CD8-positive, alpha-beta T cell (primary cell): ENCODE measurements at places on chromosomes 11 and 22.

GRCh38 chr11:84022695-84023094, 736.5 kb upstream of the CCDC90B start:
- DNase-seq, result no peak

DNA sequence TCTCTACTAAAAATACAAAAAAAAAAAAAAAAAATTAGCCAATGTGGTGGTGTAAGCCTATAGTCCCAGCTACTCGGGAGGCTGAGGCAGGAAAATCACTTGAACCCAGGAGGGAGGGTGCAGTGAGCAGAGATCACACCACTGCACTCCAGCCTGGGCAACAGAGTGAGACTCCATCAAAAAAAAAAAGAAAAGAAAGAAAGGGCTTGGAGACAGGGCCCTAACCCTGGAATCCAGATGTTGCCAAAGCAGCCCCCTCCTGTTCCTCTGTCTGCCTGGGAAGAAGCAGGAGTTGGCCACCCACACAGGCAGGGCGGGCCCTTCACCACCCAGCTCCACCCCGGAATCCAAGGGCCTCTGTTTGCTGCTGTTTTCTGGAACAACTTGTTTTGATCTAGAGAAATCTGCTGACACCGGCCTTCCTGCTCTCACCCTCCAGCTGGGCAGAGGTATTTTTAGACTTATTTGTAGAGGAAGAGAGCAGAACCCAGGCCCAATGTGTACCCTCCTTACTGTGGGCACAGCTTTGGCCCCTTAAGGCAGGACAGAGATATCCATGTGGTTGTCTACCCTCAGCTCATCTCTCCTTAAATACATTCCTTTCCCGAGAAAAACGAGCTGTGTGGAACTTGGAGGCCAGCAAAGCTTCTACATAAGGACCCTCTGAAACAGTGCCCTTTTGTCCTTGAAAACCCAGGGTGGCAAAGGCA, 2.7 kb upstream of the NEAT1 start:
- peak; percentile 52 for DNase-seq

- no peak for DNase-seq
These were observed 125.7 kb downstream of the PARVA start for GRCh38 chr11:12503039-12503484.

DNA sequence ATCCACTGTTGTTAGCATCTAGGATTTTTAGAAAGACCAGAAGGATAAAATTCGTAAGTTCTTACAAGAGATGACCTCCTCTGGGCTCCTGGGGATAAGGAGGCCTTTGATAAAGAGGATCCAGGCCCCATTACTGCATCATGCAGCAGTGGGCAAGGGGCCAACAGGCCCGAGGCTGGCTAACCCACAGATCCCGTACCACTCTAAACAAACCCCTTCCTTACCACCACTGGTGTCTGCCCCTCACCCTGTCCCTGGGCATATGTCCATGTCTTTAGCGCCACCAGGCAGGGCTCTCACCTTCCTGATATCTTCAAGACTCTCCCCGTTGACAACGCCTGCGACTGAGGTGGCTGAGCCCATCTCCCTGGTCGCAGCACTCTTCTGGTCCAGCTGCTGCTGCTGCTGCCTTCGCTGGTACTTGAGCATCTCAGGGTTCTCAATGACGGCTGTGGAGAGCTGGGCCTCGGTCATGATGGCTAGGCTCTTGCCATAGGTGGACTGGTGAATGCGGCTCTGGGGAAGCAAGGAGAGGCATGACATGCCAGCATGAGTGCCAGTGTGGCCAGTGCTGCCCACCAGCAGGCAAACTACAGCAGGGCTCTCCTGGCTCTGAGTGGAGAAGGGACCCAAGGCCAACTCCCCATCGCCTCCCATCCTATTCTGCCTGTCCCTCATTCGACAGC, 46.2 kb downstream of the HIRA start:
- no peak for DNase-seq

DNA sequence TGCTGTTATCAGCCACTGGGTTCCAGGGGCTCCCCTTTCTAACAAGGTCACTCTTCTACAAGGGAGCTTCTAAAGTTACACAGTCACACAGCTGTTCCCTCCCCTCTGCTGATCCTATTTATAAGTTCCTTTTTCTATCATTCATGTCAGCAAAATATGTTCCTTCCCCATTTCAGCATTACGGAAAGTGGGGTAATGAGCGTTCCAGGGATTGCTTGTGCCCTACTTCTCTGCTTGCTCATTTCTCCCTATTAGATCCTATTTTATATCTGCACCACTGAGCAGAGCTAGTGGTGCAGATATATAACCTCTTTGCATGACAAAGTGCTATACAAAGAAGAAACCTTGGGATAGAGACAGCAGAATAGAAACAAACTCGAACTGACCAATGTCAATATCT, 22.7 kb upstream of the PLEKHB1 start:
- DNase-seq, result no peak

DNA sequence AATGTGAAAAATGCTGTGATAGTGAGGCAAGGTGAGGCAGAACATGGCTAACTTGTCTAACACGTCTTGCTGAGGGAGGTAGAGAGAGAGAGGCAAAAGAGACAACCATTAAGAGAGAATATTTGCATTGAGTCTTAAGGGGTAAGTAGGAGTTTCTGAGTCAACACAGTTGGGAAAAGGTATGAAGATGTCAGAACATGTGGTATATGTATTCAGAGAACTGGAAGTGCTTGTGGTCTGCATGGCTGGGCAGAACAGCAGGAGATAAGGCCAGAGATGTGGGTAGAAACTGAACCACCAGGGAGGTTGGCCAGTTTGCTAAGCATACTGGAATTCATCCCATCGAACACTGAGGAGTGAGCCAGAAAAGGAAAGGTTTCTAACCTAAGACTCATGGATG, 25.0 kb upstream of the SLC5A1 start:
- DNase-seq, result no peak

DNA sequence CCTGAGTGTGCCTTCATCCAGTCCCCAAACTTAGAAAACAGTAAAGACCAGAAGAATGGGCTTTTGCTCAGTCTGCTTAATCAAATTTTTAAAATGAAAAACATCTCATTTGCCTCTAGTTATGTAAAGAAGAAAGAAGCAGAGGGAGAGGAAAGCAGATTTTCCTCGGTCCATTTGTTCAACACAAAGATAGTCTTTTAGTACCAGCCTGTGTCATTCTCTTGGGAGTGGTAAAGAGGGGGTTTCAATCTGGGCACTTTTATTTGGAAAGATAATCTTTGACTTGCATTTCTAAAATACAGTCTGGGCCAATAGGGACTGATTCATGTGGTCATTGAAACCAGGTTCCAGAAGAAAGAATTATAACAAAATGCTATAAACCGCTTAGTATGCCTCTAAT, 29.5 kb downstream of the KREMEN1 start:
- DNase-seq, result no peak

DNA sequence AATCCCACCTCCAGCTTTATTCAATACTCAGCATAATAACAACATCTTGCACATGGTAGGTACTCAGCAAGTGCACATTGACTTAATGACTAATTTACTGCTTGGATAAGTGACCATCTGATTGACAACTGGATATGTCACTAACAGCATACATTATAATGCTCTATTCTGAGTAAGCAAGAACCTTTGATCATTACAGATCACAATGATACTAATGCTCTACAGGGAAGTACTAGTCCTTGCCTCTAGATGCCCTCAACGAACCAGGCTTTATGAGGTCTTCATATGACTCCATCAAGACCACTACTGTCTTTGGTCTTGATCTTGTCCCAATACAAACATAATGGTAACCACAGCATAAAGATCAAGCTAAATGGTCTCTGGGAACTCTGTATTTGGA, 167.6 kb upstream of the MTMR2 start:
- DNase-seq, result peak; percentile 31

- DNase-seq, result no peak
These were observed 17.1 kb upstream of the MS4A4A start for GRCh38 chr11:60263402-60263801.

- no peak for DNase-seq
These were observed 731 bp upstream of the SLC37A2 start for GRCh38 chr11:125062218-125062930.

DNA sequence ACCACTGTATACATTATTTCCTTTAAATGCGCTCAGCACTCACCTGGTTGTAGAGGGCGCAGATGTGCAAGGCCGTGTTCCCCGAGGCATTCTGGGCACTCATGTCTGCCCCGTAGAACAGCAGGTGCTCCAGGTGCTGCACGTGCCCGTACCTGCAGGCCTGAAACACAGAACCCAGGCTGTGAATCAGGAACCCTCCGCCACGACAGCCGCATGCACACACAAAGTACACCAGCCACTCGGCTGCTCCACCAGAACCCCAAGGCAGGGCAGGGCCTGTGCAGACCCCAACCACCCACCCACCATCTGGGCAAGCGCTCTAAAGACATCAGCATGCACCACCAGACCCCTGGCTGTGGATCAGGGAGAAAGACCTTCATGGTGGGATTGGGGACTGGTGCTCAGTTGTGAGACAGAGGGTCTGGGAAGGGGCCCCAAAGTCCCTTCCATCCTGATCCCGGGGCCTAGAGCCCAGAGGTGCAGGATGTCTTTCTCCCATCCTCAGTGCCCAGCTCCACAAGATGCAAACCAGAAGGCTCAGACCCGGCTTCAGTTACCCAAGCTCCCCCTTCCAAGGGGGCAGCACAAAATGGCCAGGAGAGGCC, 177.2 kb downstream of the SHANK2 start:
- DNase-seq, result no peak

GRCh38 chr11:47711225-47711624, 3.9 kb downstream of the AGBL2 start:
- DNase-seq, result no peak

- DNase-seq, result no peak
These were observed 2.4 kb upstream of the SOX6 start for GRCh38 chr11:16358726-16359125.

DNA sequence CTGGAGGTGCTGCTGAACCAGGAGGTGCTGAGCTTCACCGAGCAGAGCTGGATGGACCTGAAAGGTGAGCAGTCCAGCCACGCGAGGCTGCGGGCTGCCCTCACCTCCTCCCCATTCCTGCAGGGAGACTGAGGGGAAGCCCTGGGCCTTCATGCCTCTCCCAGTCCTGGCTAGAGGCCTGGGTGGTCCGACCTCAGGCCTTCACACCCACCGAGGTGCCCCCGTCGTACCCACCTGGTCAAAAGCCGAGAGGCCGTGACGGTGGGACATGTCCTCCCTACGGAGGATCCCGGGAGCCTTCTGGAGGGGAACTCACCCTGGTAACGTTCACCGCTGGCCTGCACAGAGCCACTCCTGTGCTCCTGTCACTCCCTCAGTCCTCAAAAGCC, 5.1 kb downstream of the SUSD2 start:
- no peak for DNase-seq

GRCh38 chr11:68077617-68078582, 39.1 kb downstream of the TCIRG1 start:
- DNase-seq, result no peak

GRCh38 chr11:111574373-111575225, 27.6 kb upstream of the SIK2 start:
- no peak for DNase-seq

GRCh38 chr11:62796281-62796680, 4.5 kb upstream of the TMEM223 start:
- no peak for DNase-seq

DNA sequence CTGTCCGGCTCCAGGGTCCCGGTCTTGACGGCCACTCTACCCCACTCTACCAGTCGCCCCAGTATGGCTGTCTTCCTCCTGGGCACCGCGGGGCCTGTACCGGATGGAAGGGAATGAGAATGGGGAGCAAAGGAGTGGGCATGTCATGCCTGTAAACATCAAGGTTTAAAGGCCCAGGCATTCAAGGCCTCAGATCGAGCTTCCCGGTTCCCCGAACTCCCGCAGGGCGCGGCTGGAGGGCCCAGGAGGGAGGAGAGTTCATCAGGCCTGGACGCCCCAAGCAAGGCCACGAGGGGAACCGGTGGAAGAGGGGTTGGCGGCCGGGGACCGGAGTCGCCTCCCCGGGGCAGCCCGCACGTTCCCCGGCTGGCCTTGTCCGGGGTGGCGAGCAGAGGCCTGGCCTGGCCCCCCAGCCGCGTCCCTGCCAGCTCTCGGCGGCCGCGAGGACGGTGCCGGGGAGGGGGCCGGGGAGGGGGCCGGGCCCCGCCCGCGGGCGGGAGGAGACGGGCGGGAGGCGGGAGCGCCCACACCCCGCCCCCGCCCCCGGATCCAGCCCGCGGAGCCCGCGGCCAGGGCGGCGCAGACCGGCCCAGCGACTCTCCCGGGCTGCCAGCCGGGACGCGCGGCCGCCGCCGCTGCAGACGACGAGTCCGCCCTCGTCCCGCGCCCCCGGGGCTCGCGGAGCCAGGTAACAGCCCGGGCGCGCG, at the start of gene CDC42EP1:
TSS of gene CDC42EP1 (plus strand) at position 580 of the 707 bp plus-strand sequence. CDS start 5,870 bp downstream, outside the sequence.
- no peak for DNase-seq

DNA sequence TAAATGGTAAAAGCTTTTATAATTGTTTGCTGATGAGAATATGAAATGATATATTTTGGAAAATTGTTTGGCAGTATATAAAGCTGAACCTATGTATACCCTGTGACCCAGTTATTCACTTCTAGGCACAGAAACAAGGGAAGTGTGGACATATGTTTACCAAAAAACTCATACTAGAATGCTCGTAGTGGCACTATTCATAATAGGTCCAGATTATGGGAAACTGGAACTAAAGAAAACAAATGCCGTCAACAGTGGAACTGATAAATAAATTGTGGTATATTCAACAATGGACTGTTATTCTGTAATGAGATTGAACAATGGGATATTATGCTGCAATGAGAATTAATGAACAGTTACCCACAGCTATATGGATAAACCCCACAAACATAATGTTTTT, 32.8 kb downstream of the CSTPP1 start:
- DNase-seq, result no peak

DNA sequence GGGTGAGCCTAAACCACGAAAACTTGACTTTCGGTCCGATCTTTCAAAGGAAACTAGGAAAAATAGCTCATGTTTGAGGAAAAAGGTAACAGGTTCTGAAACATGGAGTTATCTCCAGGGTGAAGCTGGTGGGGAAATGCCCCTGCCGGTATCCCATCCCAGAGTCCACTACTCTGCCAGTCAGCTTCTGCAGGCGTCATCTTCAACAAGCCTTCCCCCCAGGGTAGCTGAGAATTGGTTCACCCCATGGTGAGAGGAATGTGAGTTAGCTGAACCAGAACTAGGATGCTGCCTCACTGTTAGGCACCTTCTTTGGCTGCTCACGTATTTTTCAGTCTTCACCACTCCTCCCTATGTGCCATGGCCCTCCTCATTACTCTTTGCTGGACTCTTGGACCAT, 1.1 kb downstream of the GVQW3 start:
- DNase-seq, result no peak

GRCh38 chr11:36274414-36274813, 14.8 kb downstream of the COMMD9 start:
- no peak for DNase-seq

DNA sequence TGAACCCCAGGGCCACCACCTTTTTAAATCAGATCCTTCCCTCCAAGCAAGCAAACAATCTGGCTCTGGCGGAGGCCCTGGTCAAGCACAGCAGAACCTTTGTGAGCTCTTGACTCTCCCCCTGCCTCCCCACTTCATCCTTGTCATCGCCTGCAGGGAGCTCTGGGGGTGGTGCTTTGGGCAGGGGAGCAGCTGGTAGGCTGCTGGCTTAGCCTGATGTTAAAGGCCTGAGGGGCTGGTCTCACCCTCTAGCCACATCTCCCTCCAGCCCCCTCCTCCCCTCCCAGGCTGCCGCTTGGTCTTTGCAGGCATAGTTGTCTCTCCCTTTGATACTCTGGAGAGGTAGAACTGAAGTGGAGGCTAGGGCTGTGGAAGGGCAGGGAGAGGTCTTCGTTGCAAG, 50.9 kb downstream of the THAP12 start:
- no peak for DNase-seq
